LHCN-M2 (cell line): ENCODE measurements at places on chromosomes 3 and 15.
A peak's percentile ranks its signal among the peaks of the same experiment; 100 is the strongest.

GRCh38 chr15:99399061-99399460 lies 147.8 kb downstream of the LRRC28 start:
- DNase-seq = no peak

GRCh38 chr15:74888716-74889115 lies 1.1 kb upstream of the MPI start:
- DNase-seq = no peak

- no peak for DNase-seq
These were observed 424.3 kb downstream of the ROBO2 start for GRCh38 chr3:77464111-77464688.

DNA sequence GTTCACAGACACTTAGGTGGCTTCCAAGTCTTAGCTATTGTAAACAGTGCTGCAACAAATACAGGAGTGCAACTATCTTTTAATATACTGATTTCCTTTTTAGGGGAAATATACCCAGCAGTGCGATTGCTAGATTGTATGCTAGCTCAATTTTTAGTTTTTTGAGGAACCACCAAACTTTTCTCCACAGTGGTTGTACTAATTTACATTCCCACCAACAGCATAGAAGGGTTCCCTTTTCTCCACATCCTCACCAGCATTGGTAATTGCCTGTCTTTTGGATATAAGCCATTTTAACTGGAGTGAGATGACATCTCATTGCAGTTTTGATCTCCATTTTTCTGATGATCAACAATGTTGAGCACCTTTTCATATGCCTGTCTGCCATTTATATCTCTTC lies 58.9 kb downstream of the ZNF148 start:
- no peak for DNase-seq

- no peak for DNase-seq
These were observed 9.3 kb upstream of the VEPH1 start for GRCh38 chr3:157512534-157512933.

- no peak for DNase-seq
These were observed 1.0 kb downstream of the CPNE9 start for GRCh38 chr3:9704347-9705322.

DNA sequence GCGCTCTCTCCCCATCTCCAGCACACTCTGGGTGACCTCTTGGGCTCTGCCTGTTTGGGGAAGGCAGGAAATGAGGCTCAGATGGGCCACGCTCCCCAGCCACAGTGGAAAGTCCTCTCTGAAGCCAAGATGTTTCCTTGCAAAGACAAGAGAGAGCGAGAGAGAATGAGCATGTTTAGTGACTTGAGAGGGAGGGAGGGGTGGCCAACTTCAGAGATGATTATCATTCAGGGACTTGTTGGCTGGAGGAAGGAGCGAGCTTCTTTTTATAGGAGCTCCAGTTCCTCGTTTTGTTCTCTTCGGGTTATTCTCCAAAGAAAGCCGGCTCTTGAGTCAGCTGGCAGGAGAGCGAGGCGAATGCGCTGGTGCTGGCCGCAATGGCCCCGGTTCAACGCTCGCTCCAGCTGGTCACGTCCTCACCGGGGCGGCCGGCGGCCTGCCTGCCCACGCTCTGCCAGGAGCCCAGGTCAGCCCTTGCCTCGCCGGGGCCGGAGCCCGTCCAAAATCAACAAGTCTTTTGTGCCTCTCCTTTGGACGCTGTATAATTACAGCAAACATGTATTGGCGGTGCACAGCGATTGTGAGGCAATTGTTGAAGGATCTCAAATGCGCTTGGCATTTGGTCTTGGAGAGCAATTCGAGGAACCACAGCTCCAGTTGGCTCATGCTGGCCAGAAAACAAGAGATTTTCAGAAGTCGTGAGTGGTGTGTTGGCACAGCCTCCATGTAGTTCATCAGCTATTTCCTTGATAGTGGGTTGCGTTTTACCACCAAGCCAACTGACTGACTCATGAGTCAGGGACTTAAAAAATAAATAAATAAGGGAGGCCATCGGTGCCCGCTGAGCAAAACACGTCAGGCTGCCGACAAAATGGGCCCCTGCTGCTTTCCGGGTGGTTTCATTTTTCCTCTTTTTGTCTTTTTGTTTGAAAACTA lies 288.6 kb downstream of the UACA start:
- DNase-seq = peak; percentile 99

GRCh38 chr15:27342991-27343390 lies 372.0 kb downstream of the GABRG3 start:
- no peak for DNase-seq

DNA sequence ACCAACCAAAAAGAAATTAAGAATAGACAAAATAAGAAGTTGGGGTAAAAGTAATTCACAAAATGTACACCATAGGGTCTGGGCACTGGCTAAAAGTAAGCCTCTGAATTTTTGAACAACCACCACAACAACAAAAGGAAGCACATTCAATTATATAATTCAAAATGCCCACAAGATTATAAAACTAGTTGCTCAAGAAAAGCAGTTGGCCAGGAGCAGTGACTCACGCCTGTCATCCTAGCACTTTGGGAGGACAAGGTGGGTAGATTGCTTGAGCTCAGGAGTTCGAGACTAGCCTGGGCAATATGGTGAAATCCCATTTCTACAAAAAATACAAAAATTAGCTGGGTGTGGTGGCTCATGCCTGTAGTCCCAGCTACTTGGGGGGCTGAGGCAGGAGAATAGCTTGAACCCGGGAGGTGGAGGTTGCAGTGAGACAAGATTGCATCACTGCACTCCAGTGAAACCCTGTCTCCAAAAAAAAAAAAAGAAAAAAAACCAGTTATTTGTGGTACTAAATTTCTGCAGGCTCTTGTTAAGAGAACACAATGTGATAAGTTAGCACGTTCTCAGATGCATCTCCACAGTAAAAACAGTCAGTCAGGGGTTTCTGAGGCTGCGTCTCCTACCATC lies 6.6 kb upstream of the ATP11B start:
- DNase-seq = peak; percentile 64

DNA sequence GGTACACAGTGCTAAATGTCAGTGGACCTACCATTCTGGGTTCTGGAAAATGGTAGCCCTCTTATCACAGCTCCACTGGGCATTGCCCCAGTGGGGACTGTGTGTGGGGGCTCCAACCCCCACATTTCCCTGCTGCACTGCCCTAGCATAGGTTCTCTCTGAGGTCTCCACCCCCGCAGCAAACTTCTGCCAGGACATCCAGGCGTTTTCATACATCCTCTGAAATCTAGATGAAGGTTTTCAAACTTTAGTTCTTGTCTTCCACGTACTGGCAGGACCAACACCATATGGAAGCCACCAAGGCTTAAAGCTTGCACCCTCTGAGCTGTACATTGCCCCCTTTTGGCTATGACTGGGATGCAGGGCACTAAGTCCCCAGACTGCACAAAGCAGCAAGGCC lies 788.2 kb upstream of the ALCAM start:
- no peak for DNase-seq

DNA sequence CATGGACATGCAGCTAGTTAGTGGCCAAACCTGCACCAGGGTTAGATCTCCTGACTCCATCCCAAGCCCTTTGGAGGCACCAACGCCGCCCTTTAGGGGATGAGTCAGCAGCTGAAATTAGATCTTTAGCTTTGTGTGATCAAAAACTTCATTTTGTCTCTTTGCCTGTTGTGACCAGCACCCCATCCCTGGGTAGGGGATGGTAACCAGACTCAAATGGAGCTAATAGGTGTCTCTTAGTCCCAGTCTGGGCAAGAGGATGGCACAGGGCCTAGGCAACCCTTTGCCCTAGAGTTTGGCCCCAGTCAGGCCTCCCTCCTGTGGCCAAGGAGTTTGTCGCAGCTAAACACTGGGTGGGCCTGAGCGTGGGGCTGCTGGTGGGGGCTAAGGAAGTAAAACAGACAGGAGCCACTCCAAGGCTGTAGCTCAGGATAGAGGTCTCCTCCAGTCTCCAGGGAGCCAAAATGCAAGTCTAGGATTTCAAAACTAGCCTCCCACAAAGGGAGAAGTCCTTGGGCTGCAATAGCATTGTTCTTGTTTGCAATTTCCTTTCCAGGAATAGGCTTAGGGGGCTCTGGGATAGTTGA lies 105.1 kb downstream of the CPN2 start:
- no peak for DNase-seq

- no peak for DNase-seq
These were observed 162.5 kb downstream of the NUP210 start for GRCh38 chr3:13257666-13258065.

DNA sequence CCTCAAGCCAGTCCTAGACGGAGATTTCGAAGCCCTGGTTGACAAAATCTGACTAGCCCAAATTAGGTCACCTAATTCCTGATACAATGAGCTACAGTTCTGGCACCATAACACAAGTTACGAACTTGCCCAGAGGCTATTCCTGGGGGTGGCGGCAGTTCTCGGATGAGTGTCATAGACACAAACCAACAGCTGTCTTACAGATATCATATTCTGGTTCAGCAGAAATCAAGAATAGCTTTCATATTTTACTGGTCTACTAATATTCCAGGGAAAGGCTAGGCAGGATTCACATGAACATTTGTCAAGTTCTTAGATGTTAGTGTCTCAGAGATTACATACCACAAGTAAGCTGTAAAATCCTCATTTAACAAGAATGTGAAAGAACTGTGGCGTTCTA lies 8.8 kb downstream of the ANAPC13 start:
- peak; percentile 78 for DNase-seq
